ENCODE measurements at places on chromosomes 2 and 18. TPM values are rescaled to one million over a fixed set of nuclear protein-coding genes. Genes with fewer than 3 reads are reported as not detected.

CTAGE1 gene
- not detected for total RNA-seq

ZNF407 gene
- total RNA-seq = 17.8 TPM

DQX1 gene
- 0.26 TPM for total RNA-seq

CNTNAP5 gene
- total RNA-seq = not detected

MYCN gene
- total RNA-seq = 0.20 TPM

RBKS gene
- 1.3 TPM for total RNA-seq

All from activated naive CD4-positive, alpha-beta T cell treated with anti-CD3 and anti-CD28 coated beads, Interleukin-2, amount 10 ng/mL, durations not matched to agents 5 hours and 36 hours (primary cell).